ENCODE measurements at places on chromosomes 13 and 19.
A peak's percentile ranks its signal among the peaks of the same experiment; 100 is the strongest.

GRCh38 chr13:52001120-52001731 lies 10.0 kb downstream of the ATP7B start:
- peak; percentile 59 for DNase-seq

- DNase-seq: no peak
These were observed at the start of gene ELAVL3 for GRCh38 chr19:11480715-11481533. Gene ELAVL3 (minus strand): TSS chr19:11481046. CDS start chr19:11480608, 438 bp downstream.

DNA sequence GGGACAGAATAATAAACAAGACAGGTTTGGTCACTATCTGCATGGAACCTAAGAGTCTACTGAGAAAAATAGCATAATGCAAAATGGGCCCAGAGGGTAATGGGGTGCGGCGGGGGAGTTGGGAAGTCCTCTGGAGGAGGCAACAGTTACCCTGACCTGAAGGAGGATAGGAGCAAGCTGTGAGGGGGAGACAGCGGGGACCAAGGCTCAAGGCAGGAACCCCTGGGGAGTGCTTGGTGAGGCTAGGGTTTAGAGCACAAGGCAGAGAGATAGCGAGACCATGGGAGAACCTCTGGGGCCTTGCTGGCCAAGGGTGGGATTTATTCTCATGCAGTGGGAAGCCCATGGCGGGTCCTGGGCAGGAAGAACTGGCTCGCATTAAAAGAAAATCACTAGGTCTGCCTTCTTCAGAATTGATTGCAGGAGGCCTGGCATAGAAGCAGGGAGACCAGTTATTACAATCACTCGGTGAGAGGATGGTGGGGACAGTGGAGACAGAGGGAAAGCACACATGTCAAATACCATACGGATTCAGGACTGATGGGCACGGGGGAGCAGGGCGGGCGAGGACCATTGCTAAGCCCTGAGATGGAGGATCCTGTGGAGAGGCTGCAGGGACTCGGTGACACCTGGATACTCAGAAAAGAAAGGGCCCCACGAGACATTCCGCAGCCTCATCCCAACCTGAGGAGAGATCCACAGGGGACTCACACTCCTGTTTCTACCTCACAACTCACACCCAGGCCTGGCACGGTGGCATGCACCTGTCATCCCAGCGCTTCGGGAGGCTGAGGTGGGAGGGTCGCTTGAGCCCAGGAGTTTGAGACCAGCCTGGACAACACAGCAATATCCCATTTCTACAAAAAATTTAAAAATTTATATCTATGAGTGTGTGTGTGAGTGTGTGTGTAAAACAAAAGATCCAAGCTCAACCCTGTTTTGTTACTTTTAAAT lies 110.4 kb downstream of the URI1 start:
- DNase-seq: no peak

DNA sequence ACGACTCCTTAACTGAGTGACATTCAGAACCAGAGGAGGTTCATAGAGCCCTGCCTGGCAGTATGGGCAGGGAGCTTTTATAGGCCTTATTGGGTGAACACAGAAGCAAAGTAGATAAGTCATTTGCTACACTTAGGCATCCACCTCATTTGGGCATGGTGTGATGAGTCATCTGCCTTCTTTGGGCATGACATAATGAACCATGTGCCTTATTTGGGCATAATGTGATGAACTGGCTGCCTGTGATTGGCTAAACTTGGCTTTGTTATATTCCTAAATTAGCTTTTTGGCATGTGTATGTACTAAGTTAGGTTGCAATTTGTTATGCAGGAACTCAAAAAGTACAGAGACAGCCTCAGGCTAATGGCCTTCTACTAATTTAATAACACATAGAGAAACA lies 2210.2 kb upstream of the PCDH20 start:
- DNase-seq: no peak

DNA sequence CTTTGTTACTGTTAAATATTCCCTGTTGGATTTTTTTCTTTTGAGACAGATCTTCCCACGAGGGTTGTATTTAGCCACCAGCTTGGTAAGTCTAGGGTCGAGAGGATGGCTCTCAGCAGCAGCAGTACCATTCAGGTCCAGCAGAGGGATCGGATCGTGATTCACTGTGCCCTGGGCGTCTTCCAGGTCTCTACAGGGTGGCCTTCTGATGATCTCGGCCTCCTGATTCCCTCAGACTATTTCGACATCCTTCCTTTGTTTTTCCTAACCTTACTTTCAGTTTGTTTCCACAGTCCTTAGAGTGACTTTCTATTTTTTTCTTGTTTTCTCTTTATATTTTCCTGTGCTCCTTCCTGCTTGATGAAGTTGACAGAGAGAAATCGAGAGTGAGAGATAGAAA lies 1436.9 kb downstream of the UQCRFS1 start:
- peak; percentile 23 for DNase-seq

DNA sequence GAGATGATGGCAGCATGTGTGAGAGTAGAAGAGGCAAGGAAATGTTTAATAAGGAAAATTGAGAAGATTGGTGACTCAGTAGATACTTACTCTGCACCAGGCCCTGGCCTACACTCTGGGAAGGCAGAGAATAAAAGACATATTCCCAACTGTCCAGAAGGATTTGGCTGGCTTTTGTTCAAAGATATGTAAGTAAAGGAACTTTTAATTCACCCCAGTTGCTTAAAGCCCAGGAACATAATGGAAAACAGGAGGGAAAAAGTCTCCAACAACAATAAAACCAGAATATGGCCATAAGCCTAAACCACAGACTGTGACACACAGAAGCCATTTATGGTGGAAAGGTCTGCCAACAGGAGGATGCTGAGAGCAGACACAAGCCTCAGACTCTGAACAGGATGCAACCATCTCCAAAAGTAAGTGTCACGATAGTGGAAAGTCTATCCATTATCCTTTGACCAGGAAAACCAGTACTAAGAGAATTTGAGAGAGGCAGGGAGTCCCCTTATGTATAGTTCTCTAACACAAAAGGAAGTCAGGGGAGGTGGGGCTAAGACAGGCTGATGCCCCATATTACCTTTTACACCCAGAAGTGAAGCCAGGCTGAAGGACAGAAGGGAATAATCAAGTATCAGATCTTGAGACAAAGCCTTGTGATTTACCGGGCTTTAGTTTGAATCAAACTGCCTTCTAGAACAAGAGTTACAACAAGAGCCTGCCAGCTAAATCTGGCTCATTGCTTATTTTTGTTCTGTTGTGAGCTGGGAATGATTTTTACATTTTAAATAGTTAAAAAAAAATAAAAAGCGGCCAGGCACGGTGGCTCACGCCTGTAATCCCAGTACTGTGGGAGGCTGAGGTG lies 169.5 kb upstream of the STARD13 start:
- DNase-seq: no peak

DNA sequence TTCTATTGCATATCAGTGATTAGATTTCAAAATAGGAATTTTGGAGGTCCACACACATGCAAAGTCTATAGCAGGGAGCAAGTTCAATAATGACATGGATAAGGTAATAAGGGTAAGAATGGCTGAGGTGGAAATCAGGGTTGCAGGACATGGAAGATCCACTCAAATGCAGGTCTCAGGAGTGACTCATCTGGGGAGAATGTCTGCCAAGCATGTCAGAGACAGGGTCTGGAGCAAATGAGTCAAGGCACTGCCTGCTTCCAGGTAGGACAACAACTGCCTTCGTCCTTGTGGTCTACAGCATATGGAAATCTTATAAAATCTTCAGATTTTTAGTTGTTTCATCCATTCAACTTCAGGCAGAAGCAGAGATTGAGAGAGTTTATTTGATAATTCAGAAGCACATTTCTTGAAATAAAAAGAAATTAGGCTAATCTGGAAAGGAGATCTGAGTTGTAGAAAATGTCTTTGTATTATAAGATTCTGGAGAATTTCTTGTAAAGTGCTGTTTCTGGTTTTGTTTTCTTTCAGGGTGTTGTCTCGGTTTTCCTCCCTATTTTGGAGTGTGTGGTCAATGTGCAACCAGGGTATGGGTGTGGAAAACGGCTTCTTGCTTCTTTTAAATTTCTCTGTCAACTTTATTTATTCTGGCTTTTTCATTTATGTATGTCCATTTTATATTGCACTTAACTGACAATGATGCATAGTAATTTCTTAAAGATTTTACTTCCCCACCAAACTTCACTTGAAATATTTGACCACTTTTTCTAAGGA lies 748.8 kb downstream of the LIG4 start:
- DNase-seq: peak; percentile 43

- DNase-seq: peak; percentile 50
These were observed 18.3 kb upstream of the ENOX1 start for GRCh38 chr13:43805071-43805468.

- no peak for DNase-seq
These were observed 24.9 kb downstream of the CPAMD8 start for GRCh38 chr19:17001603-17002183.

- no peak for DNase-seq
These were observed 109.2 kb downstream of the PCDH17 start for GRCh38 chr13:57740719-57741118.

DNA sequence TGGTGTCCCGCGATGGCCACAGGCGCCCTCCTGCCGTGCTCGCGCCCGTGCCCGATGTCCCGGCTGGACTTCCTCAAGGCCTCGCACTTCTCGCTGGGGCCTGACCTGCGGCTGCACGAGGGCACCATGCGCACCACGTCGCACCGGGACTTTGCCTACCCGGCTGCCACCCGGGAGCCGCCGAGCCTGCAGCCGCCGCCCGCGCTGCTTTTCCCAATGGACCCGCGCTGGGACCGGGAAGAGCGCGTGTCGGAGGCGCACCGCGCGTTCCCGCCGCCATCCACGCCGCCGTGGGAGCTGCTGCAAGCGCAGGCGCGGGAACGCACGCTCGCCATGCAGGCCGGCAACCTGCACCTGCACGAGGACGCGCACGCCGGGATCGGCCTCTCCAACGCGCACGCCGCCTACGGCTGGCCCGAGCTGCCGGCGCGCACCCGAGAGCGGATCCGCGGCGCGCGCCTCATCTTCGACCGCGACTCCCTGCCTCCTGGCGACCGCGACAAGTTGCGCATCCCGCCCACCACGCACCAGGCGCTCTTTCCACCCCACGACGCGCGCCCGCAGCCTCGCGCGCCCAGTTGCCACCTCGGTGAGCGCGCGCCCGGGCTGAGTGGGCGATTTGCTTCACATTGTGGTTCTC lies 12.1 kb upstream of the PEX11G start:
- DNase-seq: peak; percentile 27

DNA sequence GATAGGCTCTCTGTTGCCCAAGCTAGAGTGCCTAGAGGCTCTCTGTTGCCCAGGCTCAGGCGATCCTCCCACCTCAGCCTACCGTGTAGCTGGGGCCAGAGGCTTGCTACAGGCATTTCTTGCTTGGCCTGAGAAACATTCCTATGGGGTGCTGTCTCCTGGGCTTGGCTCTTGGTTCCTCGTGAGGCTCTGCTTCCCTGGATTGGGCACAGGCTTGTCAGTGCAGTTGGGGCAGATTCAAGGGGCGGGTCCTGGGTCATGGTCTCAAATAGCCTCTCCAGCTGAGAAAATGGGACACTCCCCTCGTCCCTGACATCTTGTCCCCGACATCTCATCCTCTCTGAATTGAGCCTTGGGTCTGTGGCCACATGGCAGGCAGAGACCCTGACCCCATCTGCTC lies 4.9 kb downstream of the TSSK6 start:
- no peak for DNase-seq

- DNase-seq: peak; percentile 60
These were observed at the start of gene FSTL3 for GRCh38 chr19:676339-677105. Gene FSTL3 (plus strand): TSS chr19:676392. CDS start chr19:676424, 32 bp downstream.

- peak; percentile 13 for DNase-seq
These were observed 102.4 kb downstream of the EFNB2 start for GRCh38 chr13:106433066-106433465.

GRCh38 chr13:30846866-30847265 lies 59.2 kb upstream of the MEDAG start:
- DNase-seq: no peak

- no peak for DNase-seq
These were observed 30.8 kb downstream of the FAM124A start for GRCh38 chr13:51252954-51253532.

DNA sequence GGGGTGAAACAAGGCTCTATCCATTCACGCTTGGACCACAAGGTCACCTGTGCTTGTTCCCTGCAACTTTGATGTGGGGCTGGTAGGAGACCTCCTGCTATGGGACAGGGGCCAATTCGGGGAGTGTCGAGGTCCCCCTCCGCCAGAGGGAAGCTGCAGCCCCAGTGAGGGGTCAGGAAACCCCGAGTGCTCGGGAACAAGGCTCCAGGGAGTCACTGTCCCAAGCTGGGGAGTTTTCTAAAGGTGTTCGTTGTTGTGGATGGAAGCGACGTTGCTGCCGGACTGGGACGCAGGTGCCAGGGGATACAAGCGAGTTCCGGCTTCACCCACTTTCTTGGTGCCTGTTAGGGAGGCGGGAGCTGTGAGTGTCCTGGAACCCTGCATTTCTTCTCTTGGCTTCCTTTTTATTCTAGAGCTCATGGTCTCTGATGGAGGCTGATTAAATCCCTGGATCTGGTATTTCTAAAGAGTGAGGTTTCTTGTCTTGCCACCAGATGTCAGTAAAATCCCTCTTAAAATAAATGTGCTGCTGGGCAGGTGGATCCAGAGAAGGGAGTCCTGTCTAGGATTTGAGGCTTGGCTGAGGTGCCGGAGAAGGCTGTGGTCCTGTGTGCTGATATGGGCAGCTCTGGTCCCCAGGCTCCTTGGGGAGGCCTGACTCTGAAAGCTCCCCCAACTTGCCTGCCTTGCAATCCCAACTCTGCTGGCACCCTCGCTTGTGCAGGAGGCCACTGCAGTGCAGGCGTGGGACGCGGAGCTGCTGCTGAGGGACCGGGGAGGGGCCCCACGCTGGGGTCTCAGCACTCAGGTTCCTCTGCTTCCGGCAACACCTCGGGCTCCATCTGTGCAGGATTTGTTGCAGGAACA lies 153.9 kb downstream of the TEX29 start:
- peak; percentile 55 for DNase-seq

DNA sequence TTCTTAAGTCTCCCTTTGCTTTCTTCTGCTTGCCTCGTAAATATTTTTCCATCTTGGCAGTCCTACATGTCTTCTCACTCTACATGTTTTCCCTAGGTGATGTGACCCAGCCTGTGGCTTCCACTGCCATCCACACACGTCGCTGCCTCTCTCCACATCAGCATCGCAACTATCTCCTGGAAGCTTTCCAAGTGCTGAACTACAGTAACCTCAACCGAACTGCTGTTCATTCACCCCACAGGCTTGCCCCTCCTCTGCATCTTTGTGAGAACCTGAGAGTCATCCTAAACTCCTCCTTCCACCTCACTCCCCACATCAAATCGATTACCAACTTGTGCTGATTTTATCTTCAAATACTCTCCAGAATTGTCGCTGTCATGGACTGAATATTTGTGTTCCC lies 41.2 kb upstream of the USPL1 start:
- peak; percentile 63 for DNase-seq

DNA sequence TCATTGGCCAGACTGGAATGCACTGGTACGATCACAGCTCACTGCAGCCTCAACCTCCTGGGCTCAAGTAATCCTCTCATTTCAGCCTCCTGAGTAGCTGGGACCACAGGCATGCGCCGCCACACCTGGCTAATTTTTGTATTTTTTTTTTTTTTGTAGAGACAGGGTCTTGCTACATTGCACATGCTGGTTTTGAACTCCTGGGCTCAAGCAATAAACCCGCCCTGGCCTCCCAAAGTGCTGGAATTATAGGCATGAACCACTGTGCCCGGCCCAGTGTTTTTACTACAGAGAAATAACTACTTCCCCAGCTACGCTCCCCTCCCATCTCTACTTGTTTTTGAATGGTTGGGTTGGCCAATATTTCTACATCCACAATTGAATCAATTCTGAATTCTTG lies 122.5 kb downstream of the RGCC start:
- DNase-seq: no peak

GRCh38 chr13:36345438-36346221 lies 564 bp downstream of the SPART start:
- peak; percentile 95 for DNase-seq

Measured in fibroblast of villous mesenchyme (primary cell).